Dermis lymphatic vessel endothelial cell (primary cell): ENCODE measurements at places on chromosomes 16 and 17. TPM values are rescaled to one million over a fixed set of nuclear protein-coding genes. Genes with fewer than 3 reads are reported as not detected.

The PYDC1 gene
- not detected in 2 replicates for total RNA-seq

The HLF gene
- not detected in 2 replicates for total RNA-seq

The ABCA6 gene
- 2.0 and 17.1 TPM in 2 replicates for total RNA-seq

The DNAI2 gene
- not detected in 2 replicates for total RNA-seq

The TMC7 gene
- total RNA-seq: 3.4 and 3.7 TPM in 2 replicates

The BAHCC1 gene
- 2.3 and 2.7 TPM in 2 replicates for total RNA-seq

The NOD2 gene
- 0.33 and 0.34 TPM in 2 replicates for total RNA-seq

The CCDC40 gene
- total RNA-seq: 2.0 and 2.3 TPM in 2 replicates

The OGFOD1 gene
- 42.3 and 73.3 TPM in 2 replicates for total RNA-seq

The ZNF213 gene
- total RNA-seq: 2.7 and 4.3 TPM in 2 replicates

The INO80E gene
- total RNA-seq: 16.6 and 17.7 TPM in 2 replicates

The LRRC75A gene
- total RNA-seq: 0.77 and 2.0 TPM in 2 replicates

The IGSF6 gene
- total RNA-seq: not detected in 2 replicates

The GLP2R gene
- 0.11 and 0.17 TPM in 2 replicates for total RNA-seq
